ENCODE measurements at places on chromosomes 11 and 22.

DNA sequence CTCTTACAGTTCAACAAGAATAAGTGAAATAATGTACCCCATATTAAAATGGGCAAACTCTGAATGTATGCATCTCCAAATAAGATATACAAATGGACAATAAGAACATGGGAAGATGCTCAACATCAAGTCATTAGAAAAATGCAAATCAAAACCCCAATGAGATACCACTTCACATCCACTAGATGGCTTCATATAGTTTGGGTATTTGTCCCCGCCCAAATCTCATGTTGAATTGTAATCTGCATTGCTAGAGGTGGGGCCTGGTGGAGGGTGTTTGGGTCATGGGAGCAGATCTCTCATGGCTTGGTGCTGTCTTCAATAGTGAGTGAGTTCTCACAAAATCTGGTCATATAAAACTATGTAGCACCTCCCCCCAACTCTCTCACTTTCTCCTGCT lies 5.7 kb downstream of the MPZL2 start:
- DNase-seq, result no peak

- no peak for DNase-seq
Observed at GRCh38 chr11:30342736-30343166, 19.8 kb downstream of the ARL14EP start.

GRCh38 chr11:30561691-30562415 lies 24.3 kb downstream of the MPPED2 start:
- DNase-seq, result no peak

DNA sequence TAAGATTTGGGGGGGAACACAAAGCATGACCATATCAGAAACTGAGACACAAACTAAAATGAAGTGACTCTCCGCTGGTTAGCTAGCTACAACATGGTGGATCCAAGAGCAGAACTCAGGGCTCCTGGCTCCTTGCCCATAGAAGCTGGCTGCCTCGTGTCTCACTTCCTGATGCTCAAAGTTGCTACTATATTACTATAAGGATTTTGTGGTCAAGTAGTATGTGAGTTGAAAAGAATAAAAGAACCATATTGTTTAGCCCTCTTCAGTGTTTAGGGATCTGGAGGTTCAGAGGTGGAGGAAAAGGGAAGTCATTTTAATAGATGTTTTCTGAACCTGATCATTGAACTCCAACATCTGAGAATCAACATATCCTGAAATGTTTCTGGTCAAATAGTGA lies 16.9 kb upstream of the SIK2 start:
- no peak for DNase-seq

- DNase-seq, result no peak
Observed at GRCh38 chr22:29769723-29770321, 2.7 kb downstream of the UQCR10 start.

DNA sequence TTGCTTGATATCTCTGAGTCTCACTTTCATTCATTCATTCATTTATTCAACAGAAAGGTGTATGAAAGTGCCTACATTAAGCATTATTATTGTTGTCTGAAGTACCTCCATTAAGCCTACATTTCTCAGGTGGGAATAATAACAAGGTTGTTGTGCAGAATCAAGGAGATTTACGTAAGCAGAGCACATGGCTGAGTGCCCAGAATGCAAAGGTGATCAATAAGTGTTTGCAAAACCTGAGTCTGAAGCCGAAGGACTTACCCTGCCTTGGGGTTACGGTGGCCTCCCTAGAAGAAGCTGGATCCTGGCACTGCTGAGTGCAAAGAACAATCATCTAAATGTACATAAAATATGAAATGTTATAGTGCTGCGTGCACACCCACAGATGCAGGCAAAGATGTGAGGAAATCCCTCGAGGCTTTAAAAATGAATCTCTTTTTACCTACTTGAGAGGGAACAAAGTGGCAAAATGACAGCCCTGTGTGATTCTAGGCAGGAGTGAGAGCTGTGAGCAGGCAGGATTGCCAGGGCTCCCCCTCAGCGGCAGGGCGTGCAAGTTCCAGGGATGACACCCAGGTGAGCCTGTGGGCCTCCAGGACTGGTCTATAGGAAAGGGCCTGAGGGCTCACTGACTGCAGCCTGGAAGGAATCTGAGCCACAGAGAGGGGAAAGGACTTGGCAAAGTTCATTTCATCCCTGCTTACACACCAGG lies 133.1 kb upstream of the TBCEL start:
- no peak for DNase-seq

GRCh38 chr22:45657701-45658100 lies 13.9 kb upstream of the ATXN10 start:
- DNase-seq, result no peak

- DNase-seq, result no peak
Observed at GRCh38 chr22:17785185-17786184, 11.2 kb upstream of the BID start.

DNA sequence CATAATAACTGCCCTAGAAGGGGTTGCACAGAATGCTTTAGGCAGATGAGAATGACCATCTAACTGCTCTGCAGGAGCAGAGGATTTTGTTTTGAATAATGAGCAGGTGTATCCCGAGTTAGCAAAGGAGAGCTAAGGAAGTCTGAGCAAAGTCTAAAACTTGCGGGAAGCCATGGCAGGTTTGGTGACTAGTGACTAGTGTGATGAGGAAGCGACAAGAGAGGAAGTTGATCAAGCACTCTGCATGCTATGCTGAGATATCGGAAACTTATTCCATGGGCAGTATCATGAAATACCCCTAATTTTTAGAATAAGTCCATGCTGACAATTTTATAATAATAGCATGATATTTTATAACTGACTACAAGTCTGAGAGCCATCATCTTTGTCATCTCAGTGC lies 12.9 kb downstream of the OLFML1 start:
- DNase-seq, result no peak

DNA sequence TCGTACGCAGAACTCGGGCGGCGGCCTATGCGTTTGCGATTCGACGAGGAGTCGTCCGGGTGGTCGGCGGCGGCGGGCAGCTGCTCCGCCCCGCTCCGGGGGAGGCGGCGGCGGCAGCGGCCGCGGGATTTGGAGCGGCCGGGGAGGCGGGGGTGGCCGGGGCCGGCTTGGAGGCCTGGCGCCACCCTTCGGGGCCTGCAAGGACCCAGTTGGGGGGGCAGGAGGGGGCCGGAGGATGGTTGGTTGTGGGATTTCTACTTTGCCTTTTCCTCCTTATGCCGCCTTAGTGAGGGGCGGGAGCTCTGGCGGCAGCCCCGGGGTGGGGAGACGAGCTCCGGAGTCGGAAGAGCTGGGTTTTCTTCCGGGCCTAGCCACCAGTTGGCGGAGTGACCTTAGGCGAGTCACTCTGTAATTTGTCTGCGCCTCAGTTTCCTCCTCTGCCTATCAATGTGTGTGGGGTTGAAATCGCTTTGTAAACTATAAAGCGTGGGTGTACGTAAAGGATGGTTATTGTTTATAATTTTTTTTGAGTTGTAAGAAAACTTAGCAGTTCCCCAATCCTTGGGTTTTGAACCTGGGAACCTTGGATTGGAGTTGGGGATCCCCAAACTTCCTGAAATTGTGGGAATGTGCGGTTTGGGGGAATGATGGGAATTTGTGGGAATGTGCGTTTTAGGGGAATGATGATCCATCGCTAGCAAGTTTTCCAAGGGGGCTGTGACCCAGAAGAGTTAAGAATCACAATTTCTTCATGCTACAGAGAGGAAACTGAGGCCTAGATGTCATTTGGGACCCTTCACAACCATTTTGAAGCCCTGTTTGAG lies 679 bp downstream of the TUG1 start:
- DNase-seq, result no peak

DNA sequence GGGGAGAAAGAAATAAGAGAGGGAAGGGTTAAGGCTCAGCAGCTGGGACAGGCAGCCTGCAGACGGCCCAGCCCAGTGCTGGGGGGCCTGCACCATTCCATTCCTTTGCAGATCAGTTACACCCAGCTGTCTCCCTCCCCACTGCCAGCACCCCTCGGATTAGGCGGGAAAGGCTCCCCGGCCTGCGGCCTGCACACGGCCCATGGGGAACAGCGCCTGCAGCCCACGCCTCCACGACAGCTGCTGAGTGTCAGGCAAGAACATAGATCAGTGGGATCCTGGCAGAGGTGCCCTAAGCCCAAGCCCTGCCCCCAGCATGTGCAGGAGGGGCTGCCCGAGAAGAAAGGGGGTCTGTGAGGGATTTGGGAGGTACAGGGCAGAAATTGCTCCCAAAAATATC lies 65.8 kb upstream of the MYOD1 start:
- DNase-seq, result no peak

DNA sequence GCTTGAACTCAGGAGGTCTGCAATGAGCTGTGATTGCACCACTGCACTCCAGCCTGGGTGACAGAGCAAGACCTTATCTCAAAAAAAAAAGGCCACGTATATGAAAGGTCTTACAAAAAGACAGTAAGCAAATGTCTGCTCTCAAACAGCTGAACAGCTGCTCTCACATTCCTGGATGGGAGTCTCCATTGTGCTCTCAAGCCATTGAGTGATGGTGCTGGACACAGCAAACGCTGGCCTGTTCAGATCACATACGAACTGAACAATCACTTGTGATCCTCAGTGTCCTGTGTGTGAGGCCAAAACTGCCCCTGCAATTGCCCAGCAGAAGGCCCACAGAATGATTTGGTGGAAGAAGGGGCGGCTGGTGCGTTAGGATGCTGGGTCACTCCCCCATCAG lies 34.4 kb upstream of the YWHAH start:
- no peak for DNase-seq

DNA sequence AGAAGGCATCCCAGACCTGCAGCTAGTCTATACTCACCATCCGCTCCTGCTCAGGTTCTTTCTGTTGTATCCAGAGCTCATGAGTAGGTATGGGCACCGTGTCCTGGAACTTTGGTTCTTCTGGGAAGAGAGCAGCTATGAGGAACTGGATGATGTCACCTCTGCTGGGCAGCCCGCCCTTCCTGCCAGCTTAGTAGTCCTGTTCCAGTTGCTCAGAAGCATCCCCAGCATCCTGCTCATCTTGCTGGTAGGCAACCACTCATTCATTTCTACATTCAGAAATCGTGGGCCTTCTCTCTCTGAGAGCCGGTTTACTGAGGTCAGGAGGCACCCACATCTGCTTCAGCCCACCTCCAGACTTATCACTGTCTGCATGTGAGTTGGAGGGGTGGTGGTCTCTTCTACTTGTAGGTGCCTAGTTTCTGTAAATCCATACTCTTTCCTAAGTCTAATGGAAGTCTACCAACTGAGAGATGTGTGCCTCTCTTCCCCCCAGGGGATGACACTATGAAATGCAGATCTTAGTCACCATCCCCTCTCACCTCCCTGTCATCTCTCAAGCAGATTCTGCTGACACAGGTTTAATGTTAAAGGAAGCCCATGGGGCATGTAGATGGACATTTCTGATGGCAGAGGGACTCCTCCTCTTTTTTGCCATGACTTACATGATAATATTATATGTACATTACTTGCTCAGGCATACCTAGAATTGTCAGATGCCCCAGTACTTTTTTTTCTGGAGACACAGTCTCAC lies 29.6 kb upstream of the CCDC134 start:
- no peak for DNase-seq

DNA sequence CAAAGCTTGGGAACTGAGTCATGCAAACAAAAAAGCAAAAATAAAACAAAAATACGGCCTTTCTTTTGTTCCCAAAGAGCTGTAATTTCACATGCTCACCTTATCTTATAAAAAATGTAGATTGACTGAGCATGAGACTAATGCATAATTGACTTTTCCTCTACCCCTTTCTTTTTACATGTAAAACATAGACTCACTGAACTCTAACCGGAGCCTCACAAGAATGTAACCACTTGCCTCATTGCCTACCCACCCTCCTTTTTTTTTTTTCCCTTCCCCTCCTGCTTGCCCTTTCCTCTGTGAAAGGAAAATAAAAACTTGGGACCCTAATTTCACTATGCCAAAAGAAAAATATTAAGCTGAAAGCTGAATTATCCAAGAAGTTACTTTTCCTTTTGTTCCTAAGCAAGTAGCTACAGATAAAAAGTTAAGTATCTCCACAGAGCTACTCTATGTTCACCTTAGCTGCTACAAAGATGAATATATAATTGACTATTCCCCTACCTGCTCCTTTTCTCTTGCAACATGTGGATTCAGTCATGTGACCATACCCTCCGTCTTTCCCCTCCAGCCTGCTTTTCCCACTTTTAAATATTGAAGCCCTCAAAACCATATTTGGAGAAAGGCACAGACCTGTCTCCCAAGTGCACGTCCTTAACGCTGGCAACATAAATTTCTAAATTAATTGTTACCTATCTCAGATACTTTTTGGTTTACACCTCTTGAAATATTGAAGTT lies 39.6 kb upstream of the WEE1 start:
- DNase-seq, result no peak

DNA sequence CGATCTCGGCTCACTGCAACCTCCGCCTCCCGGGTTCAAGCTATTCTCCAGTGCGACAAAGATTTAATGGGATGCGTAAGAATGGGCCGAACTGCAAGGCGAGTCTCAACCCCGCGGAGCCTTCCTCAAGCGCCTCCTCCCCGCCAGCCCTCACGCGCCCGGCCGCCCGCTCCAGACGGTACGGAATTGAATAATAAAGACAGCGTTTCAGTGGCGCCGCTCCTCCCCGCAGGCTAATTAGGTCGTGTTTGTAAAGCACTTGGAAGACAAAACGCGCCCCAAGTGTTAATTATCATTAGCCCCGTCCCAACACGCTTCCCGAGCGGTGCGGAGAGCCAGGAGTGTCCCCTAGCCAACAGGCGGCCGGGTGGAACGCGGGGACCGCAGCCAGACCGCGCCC lies 192.0 kb downstream of the BUD13 start:
- DNase-seq, result peak; percentile 20

GRCh38 chr11:86138958-86139357 lies 70.1 kb upstream of the PICALM start:
- no peak for DNase-seq

- DNase-seq, result no peak
Observed at GRCh38 chr22:31120642-31121041, 2.1 kb upstream of the INPP5J start.

DNA sequence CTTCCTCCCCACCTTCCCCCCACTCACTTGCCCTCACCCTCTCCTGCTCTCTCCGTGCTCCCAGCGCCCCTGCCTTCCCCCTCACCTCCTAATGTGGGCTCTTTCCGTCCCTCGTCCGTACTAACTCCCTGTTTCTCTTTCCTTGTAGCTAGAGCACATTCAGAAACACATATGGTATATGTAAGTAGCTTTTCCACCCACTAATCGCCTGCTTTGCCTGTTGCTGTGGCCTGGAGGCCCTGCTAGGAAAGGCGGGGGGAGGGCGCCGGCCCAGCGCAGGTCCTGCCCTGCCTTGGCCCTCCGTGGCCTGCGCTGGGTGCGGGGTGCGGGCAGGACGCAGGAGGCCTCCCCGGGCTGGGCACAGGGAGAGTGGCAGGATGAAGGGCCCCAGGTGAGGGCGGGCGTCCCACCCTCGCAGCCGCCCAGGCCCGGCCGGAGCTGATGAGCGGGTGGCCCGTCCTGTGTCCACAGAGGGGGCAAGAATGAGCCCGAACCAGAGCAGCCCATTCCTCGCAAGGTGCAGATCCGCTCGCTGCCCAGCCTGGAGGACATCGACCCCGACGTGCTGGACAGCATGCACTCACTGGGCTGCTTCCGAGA lies 41.7 kb downstream of the MOB2 start:
- DNase-seq, result no peak

GRCh38 chr11:75155570-75156422 lies 4.9 kb downstream of the SLCO2B1 start:
- no peak for DNase-seq

GRCh38 chr22:41401781-41402648 lies 20.3 kb downstream of the TEF start:
- DNase-seq, result peak; percentile 91

GRCh38 chr11:64629796-64630562 lies 39.0 kb downstream of the SLC22A12 start:
- DNase-seq, result no peak

All from hypothalamus (tissue), 51 donors.